ENCODE measurements at places on chromosomes 16 and 17.
A peak's percentile ranks its signal among the peaks of the same experiment; 100 is the strongest.

DNA sequence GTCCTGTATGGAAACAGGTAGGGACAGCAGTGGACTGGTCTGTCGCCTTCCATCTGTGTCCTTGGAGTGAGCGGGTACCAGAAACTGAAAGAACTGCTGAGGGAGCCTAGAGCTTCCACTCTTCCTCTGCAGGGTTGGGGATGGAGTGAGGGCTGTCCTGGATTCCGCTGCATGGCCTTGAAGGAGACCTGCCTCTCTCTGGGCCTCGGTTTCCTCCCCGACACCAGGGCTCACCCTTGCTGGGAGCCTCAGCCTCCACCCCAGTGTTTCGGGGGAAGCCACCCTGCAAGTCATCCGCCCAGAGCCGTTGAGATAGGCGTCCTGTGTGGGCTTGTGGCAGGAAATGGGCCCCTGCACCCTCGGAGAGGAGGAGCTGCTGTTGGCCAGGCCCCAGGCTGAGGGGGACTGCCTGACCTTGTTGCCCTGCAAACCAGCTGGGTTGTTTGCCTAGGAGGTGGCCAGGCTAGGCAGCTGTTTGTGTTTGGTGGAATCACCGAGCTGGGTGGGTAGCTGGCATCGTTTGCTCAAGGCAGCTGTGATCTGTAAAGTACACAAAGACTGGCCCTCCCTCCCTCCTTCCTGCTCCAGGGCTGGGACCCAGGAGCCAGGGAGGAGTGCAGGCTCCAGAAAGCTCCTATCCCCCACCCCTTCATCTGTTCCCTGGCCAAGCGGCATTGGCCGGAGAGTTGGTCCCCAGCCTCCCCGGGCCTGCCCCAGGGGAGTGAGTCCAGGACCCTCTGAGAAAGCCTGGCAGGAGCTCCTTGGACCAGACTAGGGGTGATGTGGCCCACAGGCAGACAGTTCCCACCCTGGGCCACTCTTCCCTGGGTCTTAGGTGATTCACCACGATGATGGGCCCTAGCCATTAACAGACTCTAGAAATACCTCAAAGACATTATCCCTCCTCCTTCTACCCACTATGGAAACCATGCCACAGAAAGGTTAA, 1.3 kb downstream of the RAB37 start:
- no peak for DNase-seq

- DNase-seq: no peak
Observed at GRCh38 chr16:69118468-69118867, 13.0 kb downstream of the HAS3 start.

DNA sequence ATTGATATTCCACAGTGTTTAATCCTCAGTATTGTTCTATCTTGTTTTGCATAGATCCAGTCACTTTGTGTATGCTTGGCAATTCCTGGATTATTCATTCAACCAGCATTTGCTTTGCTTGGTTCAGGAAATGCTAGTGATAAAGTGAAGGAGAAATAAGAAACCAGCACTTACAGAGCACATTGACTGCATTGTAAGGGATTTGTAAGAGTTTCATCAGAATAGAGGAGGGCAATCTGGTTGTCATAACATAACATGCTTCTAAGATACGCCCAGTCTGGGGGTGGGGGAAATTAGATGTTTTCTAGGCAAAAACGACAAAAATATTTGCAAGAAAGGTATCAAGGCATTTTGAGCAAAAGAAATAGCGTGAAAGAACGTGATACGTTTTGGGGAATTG, 40.4 kb downstream of the TNRC6A start:
- DNase-seq: no peak

DNA sequence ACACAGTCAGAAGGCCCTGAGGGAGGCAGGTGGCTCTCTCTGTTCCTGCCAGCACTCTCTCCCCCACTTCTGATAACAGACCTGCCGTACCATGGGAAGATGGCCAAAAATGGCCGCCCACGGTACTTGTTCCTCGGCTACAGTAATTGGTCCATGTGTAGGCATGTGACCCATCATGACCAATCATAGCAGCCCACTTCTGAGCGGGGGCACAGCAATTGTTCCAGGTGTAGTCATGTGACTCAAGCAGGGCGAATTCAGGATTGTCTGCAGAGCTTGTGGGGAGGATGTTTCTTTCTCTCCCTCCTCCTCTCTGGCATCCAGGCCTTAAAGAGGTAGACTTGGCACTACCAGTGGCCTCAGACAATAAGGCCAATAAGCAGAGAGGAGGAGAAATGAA, 250.4 kb downstream of the MRTFB start:
- no peak for DNase-seq

GRCh38 chr17:58354541-58355216, 2.7 kb upstream of the SUPT4H1 start:
- no peak for DNase-seq

- DNase-seq: no peak
Observed at GRCh38 chr17:66548158-66548557, 245.7 kb downstream of the PRKCA start.

GRCh38 chr17:74332763-74333283, 6.8 kb downstream of the KIF19 start:
- DNase-seq: peak; percentile 88

DNA sequence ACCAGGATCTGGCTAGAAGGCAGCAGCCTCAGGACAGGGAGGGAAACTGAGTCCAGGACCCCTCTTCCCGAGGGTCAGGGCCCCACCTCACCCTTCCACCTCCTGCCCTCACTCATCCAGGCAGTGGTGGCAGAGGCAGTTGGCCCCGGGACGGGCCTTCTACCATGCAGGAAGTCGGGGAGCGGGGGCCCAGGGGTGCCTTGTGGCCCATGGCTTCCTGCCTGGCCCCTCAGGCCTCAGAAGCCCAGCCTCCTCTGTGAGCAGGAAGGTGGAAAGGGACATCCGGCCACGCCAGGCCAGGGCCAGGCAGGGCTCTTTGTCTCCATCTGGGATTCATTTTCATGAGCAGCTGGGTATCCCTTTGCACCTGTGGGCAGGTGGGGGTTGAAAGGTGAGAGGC, 58.5 kb downstream of the BAHCC1 start:
- DNase-seq: no peak

- DNase-seq: no peak
Observed at GRCh38 chr16:74757349-74757748, 17.3 kb downstream of the FA2H start.

DNA sequence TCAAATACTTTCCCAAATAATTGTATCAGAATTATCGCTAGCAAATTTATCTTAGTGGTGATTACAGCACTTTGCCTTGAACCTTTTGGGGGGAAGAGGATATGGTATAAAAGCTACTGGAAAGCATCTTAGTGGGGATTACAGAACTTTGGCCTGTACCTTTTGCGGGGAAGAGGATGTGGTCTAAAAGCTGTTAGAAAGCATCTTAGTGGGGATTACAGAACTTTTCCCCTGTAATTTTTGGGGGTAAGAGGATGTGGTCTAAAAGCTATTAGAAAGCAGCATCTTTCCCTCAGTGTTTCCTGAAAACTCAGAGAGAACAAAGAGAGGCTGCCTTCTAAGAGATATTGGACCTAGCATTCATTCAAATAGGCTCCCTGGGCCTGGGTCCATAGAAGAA, 4.1 kb downstream of the SLFN12 start:
- no peak for DNase-seq

- no peak for DNase-seq
Observed at GRCh38 chr17:12041312-12041711, 20.6 kb downstream of the MAP2K4 start.

DNA sequence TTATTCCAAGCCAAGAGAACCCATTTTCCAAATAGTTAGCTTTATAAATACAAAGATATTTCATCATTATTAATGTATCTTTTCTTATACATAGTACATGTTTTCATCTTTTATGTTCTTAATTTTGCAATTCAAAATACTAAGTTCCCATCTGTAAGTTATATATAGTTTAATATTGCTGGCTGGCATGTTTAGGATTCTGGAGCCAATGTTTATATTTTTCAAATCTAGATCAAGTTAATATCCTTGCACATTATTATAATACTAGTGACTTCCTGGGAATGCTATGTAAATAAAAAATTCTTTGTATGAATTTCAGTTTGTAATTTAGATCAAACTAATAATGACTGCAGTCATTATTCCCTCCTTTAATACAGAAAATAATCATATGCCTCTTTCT, 189.7 kb downstream of the CNTNAP4 start:
- DNase-seq: no peak

- DNase-seq: no peak
Observed at GRCh38 chr16:79082970-79083369, 517.6 kb downstream of the MAF start.

DNA sequence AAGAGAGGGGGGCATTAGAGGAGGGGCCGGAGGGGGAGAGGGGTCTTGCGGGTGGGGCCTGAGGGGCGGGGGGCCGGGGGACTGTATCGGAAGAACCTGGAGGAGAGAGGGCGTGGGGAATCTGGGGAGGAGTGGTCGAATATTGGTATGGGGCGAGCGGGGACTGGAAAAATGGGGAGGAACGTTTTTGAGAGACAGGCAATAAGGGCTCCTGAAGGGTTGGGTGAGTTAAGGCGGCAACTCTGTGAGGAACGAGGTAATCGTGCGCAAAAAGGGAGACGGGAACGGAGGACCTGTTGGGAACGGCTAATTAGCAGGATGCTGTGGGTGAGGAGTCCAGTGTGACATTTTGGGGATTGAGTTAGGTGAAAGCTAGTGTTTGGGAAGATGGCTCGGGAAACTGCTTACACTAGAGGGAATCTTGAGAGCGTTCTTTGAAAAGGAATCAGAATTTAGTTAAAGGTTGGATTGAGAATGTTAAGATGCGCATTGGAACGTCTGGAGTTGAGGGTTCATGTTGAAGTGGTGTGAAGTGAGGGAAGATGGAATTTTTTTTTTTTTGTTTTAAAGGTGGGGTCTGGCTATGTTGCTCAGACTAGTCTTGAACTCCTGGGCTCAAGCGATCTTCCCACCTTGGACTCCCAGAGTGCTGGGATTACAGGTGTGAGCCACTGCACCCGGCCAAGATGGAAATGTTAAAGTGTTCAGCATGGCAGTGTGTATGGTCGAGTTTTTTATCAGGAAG, 662 bp downstream of the WIPF2 start:
- peak; percentile 82 for DNase-seq

GRCh38 chr16:16021988-16022682, 72.7 kb downstream of the ABCC1 start:
- DNase-seq: no peak

GRCh38 chr16:75343941-75344340, 89.4 kb downstream of the CFDP1 start:
- no peak for DNase-seq

DNA sequence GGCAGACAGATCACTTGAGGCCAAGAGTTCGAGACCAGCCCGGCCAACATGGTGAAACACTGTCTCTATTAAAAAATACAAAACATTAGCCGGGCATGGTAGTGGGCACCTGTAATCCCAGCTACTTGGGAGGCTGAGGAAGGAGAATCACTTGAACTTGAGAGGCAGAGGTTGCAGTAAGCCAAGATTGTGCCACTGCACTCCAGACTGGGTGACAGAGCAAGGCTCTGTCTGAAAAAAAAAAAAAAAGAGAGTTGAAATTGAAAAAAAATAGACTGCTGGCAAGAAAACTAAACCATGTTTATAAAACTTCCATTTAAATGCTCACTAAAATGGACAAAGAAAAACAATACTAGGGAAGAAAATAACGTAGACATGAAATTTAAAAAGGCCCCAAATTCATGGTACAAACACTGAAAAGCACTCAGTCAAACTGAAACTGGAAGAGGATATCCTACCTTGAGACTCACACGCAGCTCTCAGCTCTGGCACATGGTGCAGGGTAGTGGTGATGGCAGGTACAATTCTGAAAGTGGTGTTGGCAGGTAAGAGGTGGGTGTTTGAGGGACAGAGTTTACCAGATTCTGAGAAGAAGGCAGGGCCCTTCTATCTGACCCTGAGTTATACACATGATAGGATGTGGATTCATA, 19.3 kb downstream of the CNTROB start:
- DNase-seq: no peak

GRCh38 chr17:57412520-57413096, 156.3 kb downstream of the MSI2 start:
- no peak for DNase-seq

DNA sequence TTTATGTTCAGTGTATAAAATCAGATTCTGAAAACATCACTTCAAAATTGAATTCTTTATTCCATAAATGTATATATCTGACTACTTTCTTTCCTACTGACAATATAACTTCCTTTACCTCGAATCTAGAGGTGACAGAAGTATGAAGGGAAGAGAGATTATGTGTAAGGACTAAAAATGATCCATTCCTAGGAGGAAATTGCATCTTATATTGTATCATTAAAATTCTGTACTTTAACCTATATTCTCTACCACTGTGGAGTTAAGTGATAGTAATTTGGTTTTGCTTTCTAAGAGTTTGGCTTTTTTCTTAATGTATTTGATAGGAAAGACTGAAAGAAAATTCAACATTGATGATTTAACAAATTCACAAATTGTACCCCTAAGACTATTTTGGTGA, 11.4 kb downstream of the MYH4 start:
- no peak for DNase-seq

- DNase-seq: no peak
Observed at GRCh38 chr17:63126607-63127006, 160.6 kb downstream of the TANC2 start.

DNA sequence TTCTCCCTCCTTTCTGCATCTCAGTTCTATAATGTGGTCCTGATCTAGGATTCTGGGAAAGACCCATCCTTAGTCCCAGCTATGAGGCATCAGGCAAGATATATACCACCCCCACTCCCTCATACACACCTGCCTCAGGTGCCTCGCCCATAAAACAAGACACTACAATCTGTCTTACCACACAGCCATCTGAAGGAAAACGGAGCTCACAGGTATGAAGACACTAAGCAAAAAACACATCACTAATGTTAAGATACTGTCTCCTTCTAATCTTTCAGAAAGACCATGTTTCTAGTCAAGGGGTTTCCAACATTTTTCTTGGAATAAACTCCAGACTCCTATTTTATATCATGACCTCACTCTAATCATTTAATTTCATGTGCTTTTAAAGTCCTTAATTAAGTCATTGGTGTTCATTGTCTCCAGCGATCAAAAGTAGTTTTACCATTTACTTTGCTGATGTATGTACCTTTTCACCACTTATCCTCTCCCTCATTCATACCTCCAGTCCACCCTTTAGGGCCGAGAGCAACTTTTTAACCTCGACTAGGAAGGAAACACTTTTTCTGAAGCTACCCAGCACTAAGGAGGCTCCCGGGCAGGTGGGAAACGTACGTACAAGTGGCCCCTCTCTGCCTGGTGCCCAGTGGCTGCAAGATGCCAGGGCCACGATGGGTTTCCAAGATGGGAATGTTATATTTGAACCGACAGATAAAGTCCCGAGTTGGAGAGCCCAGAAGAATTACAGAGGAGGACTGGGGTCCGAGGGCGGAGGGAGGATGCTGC, 979 bp downstream of the MAP3K14 start:
- no peak for DNase-seq

GRCh38 chr17:81831957-81832607, 1.0 kb downstream of the MCRIP1 start:
- DNase-seq: no peak

DNA sequence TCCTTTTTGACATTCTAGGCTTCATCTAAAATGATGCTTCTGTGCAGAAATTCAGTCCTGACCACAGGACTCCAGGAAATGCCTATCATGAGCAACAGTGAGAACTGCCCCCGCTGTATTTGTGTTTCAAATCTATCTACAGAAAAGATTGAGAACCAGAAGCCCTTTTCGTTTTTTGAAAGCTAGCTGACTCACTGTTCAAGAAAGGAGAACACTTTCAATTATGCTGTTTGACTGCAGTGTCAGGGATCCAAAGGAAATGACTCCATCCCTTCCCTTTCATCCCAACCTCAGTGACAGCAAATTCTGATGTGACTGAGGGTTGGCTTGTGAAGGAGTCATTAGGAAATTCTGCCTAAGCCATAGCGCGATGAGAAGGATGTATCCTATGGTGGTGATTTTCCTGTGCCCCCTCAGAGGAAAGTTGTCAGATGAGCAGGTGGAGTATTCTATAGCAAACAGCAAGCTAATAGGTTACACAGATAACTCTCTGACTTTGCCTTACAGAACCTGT, 622.3 kb downstream of the TMEM114 start:
- DNase-seq: no peak

All from DMS79 treated with DMSO at 0.1 percent for 48 hours (cell line).